ENCODE measurements at places on chromosomes 7 and 10.

- DNase-seq = no peak
Measured at GRCh38 chr7:148927123-148928045, 43.3 kb upstream of the EZH2 start.

DNA sequence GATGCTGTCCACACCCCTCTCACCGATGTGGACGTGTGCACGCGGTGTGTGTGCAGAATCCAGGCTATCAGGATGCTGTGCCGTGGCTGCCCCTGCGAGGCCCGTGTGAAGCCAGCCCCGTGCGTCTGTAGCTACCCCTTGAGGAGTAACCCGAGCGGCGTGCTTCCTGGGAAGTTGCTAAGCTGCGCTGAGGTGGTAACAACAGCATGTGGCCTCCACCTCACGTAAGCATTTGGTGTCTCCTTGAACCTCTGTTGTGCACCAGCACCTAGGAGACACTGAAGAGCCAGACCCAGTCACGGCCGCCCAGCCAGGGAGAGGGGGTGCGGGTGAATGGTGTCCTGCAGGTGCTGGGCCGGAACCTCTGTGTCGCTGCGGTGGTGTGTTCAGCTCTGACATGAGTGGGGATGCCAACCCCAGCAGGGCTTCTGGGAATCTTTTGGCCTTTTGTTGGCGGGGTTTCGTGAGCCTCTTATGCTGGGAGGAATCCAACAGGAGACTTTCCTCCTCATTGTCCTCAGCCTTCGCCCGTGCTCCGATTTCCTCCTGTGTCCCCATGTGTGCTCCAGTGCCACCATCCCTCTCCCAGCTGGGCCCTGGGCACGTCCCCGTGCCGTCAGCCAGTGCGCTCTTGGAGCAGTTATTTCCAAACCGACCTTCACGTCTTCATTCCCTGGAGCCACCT, 60.4 kb downstream of the DNAJB6 start:
- no peak for DNase-seq

- DNase-seq = no peak
Measured at GRCh38 chr10:4094751-4095150, 309.7 kb upstream of the KLF6 start.

DNA sequence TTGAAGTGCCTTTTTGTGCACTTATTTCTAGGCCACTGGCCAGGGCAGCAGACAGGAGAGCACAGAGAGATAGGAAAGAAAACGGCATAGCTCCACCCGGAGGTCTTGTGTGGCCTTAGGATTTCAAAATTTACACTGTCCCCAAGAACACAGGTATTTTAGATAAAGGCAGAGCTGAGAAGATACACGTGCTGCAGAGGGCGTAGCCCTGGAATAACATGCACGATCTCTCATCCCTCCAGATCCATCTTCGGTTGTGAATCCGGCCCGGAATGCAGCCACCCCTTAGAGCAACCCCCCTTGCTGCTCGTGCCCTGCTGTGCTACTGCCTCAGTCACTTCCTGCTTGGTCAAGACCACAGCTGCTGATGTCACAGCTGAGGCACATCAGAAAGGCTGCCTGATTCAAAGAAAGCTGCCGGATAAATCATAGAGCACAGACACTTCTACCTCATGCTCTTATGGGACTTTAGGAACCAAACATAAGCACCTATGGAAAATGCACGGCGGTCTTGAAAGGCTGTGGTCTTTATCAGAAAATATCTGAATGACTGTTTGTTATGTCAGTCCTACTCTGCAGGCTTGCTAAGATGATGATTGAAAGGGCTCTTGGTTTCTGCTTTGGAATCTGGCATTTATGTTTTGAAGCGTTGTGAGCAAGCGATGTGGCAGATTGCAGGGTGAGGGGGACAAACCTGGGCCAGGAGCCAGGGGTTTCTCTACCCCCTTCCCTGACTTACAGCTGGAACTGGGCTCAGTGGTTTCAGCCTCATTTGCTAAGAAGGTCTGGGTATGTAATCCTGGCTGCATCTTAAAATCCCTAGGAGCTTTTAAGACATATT, 152.0 kb downstream of the SVIL start:
- DNase-seq = no peak

- no peak for DNase-seq
Measured at GRCh38 chr7:140673063-140673773, 473 bp downstream of the ADCK2 start.

- DNase-seq = no peak
Measured at GRCh38 chr10:70560511-70560941, 42.0 kb downstream of the PRF1 start.

- no peak for DNase-seq
Measured at GRCh38 chr7:158587162-158588084, at the start of gene PTPRN2. TSS of gene PTPRN2 (minus strand) at chr7:158587823.

- no peak for DNase-seq
Measured at GRCh38 chr10:53361281-53361680, 588.7 kb upstream of the MBL2 start.

DNA sequence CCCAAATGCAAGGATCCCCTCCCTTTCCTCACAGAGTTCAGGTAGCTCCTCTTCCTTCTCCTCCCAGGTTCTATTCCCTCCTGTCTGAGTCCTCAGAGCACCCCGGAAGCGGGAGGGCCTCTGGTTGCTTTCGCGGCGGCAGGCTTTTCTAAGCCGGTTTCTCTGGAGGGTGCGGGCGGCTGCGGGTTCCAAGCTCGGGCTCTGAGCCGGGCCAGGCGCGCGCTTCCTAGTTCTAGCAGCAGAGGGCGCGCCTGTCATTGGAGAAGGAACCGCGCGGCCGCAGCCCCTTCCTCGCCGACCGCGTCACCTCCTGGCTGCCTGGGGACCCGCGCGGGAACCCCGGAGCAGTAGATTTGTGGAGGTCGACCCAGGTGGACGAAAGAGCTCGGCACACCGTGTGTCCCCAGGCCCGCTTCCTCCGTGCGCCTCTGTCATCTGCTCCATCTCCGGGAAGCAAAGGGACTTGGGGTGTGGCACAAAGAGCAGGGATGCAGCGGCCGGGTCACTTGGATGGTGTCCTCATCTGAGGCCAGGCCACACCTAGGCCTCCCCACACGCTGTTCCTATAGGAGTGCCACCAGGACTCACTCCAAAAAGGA, 389.0 kb upstream of the PODXL start:
- DNase-seq = no peak

DNA sequence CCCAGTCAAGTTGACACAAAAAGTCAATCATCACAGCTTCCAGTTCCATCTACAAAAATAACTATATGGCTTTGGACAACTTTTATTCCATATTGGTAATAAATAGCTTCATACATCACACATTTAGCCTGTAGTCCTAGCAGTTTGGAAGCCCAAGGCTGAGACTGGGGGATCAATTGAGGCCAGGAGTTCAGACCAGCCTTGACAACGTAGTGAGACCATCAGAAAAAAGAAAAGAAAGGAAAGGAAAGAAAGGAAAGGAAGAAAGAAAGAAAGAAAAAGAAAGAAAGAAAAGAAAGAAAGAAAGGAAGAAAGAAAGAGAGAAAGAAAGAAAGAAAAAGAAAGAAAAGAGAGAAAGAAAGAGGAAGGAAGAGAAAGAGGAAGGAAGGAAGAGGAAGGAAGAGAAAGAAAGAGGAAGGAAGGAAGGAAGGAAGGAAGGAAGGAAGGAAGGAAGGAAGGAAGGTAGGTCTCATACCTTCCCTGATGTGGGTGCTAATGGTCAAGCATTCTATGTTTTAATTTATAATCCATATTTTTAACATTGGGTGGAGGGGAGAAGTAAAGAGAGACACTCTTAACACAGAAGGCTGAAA, 37.8 kb downstream of the CAV1 start:
- no peak for DNase-seq

DNA sequence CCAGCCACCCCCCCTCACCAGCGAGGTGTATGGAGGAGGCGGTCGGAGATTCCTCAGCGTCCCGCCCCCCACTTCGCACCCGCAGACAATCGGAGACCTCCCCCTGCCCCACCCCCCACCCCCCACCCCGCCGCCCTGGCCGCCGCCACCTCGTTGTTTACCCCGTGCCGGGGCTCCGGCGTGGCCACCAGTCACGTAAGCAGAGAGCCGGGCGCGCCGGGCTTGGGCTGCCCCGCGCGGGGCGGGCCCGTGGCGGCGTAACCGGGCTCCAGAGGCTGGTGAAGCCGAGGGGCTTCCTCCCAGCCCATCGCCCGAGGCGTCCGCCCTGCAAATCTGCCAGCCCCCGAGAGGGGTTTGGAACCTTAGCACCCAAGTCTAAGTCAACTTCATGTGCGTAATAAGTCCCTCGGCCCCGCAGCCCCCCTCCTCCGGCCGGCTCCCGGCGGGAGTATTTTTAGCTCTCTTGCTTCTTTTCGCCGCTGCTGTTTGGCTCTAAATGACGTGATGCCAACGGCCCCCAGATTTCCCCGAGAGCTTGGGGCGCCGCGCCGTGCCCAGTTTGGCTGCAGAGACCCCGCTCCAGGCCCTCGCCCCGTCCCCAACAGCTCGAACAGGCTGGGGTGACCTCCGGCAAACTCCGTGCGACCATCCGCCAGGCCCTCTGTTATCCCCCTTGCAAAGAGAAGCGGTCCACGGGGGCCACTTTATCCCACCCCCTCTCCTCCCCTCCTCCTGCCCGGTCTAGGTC, 2.7 kb downstream of the MXI1 start:
- no peak for DNase-seq

GRCh38 chr7:121027761-121028669, 39.5 kb downstream of the CPED1 start:
- no peak for DNase-seq

- no peak for DNase-seq
Measured at GRCh38 chr10:9243941-9244411, 1189.5 kb downstream of the GATA3 start.

DNA sequence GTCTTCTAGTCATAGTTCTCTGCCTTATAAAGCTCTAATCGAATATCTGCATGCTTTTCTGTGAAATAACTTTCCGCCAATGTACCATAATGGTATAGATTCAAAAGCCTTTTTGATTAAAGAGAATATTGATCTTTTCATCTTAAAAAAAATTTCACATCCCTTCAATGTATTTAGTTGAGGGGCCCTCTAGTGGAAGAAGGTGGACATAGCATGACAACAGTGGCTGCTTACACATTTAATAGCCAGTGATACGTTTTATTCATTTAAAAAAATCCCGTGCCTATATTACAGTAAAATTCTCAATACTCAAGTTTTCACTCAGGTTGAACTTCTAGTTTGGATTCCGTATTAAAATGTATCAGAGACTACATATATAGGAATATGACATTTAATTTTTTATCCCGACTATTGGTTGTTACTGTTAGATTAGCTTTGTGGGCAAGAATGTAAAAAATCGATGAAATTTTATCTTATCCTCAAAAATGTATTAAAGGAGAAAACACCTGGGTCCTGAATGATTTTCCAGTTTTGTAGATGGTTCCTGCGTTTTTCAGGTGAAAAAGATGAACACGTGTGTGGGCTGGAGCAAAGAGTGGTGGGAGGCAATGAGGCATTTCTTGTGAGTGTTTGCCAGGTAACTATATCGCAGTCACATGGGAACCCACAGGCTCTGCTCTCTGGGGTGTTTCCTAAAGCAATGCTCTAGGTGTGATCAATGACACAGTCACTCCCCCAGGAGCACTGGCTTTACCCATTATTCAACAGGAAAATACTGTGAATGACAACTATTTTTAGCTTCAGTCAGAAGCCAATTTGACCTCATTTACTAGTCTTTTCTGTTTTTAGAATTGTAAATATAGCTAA, 24.1 kb upstream of the PNLIP start:
- DNase-seq = no peak

GRCh38 chr10:111599943-111600342, 523.1 kb downstream of the ADRA2A start:
- DNase-seq = no peak

Measured in cortex of kidney (tissue), 1 donor.